Activated CD4-positive, CD25-positive, alpha-beta regulatory T cell (primary cell): ENCODE measurements at places on chromosomes 2 and 18.

DNA sequence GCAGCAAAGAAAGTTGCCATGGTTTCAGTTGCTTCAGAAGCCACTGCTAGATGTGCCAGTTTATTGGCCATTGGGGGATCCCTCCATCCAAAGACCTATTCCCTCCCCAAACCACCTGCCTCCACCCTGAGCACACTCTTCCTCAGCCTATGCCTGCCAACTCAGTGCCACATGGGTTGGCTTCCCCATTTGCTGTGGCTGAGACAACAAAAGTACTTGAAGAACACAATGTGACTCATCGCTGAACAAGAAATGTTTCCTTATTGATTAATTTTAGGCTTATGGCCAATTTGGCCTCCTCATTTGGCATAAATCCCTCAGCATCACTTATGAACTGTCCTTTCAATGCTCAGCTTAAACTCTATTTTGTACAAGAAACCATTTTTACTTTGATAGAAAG, 215.9 kb downstream of the TMEM247 start:
- no peak for DNase-seq

DNA sequence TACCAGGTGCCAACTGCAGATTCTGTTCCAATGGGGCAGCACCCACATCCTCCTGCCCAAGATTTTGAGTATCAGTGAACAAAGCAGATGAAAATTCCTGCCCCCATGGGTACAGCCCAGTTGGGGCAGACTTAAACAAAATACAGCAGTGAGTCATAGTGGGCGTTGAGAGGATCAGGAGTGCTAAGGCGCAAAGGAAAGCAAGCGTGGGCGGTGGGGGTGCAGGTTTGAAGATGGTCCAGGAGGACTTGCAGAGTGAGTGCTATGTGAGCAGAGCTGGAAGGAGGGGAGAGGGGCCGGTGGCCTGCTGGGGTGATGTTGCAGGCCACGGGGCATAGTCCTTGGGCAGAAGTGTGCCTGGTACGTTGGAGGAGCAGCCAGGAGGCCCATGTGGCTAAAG, 24.7 kb downstream of the STEAP3 start:
- no peak for DNase-seq

DNA sequence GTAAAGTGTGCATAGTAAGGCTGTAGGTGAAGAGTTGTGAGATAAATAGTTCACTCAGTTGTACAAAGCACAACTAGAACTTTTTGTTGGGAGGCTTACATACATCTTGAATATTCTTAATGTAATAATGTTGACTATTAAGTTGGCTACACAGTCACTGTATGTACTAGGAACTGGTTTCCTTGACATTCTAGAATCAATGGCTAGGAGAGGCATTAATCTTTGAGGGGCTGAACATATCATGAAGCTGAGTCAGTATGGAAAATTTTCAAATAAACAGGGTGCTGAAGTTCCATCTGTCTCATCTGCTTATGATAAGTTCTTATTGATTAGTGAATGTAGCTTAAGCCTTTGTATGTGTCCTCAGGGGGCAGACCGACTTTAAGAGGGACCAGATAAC, 23.4 kb downstream of the METTL21A start:
- no peak for DNase-seq

DNA sequence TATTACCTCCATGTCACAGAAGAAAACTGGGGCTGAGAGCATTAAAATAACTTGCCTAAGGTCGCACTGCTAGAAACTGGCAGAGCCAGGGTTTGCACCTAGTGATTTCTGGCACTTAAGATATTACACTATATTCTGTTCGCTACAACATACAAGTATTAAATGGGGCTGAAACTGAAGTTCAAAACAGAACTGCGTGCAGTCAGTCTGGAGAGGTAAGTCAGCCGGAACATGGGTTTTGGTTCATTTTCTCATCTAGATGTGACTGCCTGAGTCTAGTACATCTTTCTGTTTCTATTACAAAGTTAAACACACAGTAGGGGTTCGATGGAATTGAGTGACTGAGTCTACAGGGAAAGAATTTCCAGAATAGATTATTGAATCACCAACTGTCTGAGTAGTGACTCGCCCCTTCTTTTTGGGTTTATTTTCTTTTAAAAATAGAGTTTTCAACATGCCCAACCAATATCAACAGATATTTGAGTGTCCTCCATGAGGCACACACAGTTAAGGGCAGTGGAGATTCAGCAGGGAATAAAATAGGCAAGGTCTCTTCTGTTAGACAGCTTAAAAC, 150.8 kb downstream of the RNF152 start:
- no peak for DNase-seq

- no peak for DNase-seq
These were observed 39.1 kb downstream of the LPIN1 start for GRCh38 chr2:11785611-11785940.

- DNase-seq = no peak
These were observed 971 bp upstream of the FBXO41 start for GRCh38 chr2:73285159-73285739.

DNA sequence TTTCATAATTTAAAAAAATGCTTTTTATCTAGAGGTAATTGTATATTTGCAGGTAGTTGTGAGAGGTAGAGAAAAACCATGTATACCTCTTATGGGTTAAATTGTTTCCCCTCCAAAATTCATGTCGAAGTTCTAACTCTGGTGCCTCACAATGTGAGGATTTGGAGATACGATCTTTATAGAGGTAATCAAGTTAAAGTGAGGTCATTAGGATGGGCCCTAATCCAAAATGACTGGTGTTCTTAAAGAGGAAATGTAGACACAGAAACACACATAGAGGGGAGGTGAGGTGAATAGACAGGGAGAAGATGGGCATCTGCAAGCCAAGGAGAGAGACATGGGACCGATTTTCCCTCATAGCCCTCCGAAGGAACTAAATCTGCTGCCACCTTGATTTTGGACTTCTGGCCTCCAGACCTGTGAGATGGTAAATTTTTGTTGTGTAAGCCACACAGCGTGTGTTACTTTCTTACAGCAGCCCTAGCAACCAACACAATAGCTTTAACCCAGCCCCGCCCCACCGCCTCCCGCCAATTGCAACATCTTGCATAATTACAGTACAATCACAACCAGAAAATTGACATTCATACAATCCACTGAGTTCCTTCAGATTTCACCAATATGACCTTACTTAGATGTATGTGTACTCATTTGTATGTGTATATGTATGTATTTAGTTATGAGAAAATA, 208.9 kb downstream of the MIB1 start:
- DNase-seq = no peak

DNA sequence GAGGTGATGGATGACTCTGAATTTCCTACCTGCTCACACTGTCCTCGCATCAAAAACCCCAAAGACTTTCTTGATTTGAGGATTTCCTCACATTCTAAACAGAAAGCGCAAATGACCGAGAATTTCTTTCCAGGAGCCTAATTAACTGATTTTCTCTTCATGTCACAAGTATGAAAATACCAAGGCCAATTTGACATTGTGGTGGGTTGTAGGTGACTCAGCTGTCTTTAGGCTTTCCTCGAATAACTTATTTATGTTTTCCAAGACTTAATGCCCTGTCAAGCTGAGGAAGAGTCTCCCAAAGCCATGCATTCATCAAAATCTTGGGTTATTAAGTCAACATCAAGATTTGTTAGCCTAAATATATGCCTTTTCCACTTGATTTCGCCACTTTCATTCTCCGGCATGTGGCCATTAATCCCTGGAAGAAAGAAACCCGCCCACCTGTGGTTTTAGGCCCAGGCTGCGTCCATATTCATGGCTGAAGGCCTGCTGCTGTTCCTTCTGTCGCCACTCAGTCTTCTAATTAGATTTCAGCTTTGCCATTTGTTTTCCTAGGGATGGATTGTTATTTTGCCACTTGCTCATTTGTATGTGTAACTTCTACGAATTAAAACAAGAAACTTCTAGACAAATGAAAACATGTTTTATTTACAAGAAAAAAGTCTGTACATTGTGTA, 84.9 kb downstream of the ST6GAL2 start:
- DNase-seq = no peak

DNA sequence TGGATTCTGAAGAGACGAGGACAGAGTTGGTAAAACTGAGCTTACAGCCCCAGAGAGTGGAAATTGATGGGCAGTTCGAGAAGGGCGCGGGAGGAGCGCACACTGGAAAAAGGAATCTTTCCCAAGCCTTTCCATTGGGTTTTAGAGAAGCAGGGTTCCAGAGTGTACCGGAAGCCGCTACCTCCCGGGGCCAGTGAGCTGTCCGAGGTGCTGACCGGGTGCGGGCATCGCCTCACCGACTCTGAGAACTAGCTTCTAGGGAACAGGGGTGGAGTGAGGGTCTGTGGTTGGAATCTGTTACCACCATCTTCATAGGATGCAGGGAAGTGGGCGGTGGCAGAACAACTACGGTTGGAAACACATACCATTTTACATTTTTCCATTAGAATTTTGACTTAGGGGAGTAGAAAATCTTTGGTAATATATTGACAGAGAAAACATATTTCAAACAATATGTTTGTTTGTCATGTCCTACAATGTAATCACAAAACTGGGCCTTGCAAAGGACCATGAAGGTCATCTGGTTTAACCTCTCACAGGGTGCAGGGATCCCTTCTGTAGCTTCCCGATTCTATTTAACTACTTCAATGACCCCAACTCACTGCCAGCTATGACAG, 724 bp downstream of the NMS start:
- no peak for DNase-seq

DNA sequence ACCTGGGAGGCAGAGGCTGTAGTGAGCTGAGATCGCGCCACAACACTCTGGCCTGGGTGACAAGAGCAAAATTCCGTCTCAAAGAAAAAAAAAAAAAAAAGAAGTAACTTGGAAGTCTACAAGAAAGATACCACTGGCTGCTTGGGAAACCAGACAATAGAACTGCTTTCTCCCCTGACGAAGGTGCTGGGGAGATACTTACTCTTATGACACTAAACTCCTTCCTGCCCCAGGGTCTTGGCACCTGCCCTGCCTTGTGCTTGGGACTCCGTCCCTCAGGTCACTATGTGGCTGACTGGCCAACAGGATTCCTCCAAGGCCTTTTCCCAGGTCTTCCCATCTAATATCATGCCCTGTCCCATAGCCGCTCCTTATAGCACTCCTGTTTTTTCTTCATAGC, 30.7 kb downstream of the INPP5D start:
- no peak for DNase-seq

DNA sequence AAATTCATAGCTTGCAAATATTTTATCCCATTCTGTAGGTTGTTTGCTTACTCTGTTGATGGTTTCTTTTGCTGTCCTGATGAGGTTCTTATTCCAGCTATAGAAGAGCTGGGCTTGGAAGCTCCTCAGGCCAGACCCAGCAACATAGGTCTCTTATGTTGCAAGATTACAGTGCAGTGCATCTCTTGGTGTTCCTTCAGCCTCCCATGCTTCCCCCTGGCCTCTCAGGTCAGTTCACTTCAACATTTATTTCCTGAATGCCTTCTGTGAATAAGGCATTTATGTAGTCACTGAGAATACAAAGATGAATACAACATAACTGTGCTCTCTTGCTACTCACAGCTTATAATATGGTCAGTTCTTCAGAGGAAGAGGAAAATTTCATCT, 179.0 kb upstream of the SLC39A10 start:
- DNase-seq = no peak

GRCh38 chr2:96146881-96147592, 1.8 kb upstream of the DUSP2 start:
- no peak for DNase-seq

- no peak for DNase-seq
These were observed 35.5 kb upstream of the PTMA start for GRCh38 chr2:231672617-231673347.

DNA sequence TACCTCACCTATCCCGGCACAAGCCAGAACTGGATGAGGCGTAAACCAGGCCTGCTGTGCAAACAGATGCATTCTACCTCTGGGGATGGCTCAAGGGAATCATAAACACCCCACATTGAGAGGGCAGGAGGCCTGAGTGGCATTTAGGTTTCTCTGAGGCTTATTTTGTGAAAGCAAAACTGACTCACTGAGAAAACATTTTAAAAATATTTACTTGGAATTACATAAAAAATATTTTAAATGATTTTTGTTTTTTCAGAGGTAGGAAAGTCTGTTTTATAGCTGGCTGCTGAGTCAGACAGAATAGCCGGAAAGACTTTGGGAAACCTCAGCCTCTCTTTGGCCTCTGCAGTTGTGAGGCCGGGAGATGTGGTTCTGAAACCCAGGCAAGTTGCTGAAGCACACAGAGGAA, 244.1 kb downstream of the NCKAP5 start:
- no peak for DNase-seq

DNA sequence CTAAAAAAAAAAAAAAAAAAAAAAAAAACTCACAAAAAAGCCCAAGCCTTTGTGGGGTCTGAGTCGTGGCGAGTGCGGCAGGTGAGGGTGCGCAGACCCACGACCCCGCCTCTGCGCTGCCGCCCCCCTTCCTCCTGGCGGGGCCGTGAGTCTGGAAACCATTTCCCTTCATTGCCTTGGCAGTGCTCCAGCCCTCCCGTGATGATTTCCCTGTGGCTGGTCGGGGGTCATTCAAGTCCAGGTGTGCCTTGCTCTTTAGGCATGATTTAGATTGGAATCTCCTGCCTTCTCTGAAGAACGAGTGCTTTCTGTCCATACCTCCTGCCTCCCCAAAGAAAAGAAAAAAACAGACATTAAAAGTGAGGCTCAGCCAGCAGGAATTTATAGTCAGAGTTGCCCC, 161.8 kb downstream of the FAM210A start:
- no peak for DNase-seq

DNA sequence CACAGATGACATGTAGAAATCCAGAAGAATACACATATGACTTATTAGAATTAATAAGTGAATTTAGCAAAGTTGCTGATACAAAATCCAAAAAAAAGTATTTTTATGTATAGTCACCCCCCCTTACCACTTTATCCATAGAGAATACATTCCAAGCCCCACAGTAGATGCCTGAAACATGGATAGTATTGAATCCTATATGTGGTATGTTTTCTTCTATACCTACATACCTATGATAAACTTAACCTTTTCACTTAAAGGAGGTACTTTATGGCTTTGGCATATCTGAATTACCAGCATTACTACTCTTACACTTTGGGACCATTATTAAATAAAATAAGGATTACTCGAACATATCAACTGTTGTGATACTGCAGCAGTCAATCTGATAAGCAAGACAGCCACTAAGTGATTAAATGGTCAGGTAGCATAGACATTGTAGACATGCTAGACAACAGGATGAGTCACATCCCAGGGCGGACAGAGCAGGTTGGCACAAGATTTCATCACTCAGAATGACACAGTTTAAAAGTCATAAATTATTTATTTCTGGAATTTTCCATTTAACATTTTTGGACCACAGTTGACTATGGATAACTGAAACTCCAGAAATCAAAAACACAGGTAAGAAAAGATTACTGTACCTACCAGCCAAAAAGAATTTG, 208.2 kb upstream of the CHAC2 start:
- no peak for DNase-seq
